ENCODE measurements at places on chromosomes 5 and 9.

GRCh38 chr5:161030229-161030628, 178.2 kb upstream of the ATP10B start:
- DNase-seq: no peak

DNA sequence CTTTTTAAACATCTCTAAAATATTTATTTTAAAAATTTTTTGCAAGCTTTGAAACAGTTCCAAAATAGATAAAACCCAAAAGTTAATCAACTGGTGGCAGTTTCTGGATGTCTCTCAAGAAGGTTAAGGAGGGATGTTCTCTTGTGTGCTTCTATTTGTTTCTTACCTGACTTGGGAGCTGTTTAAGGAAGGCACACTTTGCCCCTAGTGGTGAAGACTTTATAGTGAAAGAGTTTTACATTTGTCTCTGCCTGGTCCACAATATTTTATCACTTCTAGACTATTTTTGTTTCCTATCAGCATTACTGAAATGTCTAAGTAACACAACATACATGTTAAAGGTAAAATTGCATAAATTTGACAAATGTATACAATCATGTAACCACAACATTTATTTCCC, 552.8 kb downstream of the SEMA5A start:
- DNase-seq: no peak

DNA sequence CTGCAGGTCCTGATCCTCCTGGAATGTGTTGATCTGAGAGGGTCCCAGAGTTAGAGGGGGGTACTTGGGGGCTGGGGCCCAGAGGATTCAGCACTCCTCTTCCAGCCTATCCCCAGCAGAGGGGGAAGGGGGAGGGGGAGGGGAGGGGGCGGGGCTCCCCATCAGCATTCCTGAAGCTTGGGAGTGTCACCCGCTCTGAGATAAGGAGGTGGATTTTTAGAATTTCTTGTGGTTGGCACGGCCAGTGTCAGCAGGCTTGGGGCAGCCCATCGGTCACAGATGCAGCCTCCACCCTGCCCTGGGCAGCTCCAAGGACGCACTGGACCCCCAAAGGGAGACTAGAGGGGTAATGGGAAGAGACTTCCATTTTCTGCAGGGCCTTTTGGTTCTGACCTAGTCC, 5.3 kb downstream of the FGF18 start:
- no peak for DNase-seq

DNA sequence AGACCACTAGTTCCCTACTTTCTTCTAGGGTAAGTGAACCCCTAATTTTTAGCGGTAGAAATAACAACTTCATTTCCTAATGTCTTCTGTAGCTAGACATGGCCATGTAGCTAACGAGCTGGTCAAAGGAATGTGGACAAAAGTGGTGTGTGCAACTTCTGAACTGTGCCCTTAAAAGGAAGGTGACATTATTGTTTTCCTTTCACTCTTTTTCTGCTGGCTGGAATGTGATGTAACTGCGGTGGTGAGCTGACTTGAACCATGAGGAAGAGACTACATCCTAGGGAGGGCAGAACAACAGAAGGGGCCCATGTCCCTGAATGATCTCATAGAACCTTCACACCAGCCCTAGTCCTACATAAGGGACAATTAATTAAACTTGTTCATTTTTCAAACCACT, 1.3 kb upstream of the SNX2 start:
- DNase-seq: no peak

GRCh38 chr5:142197781-142198180, 89.2 kb downstream of the NDFIP1 start:
- DNase-seq: no peak

- DNase-seq: no peak
Measured at GRCh38 chr5:54670281-54670680, 152.7 kb downstream of the SNX18 start.

GRCh38 chr5:177959315-177959714, 36.7 kb downstream of the PROP1 start:
- DNase-seq: no peak

- DNase-seq: no peak
Measured at GRCh38 chr9:98375138-98375726, 119.8 kb upstream of the TBC1D2 start.

DNA sequence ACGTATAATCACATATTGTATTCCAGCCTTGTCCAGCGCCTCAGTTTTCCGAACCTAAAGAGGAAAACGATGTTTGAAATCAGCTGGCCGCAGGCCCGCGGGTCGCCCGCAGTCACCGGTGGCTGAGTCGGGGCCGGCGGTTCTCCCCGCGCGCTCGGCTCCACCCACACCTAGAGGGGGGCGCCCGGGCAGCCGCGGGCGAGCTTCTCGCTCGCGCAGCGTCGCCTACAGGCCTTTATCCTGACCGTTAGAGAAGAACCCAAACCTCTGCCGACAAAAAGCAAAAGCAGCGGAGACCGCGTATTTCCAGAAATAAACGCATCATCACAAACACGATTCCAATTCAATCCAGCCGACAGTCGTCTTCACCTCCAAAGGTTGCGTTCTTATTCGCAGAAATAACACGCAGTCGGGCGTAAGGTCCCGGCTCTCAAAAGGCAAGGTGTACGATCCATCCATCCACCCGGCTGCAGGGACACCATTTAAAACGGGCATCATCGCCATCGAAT, 725 bp upstream of the NIPBL start:
- peak; percentile 82 for DNase-seq

- peak; percentile 41 for DNase-seq
Measured at GRCh38 chr9:20619487-20620200, 2.7 kb downstream of the MLLT3 start.

- no peak for DNase-seq
Measured at GRCh38 chr9:89807682-89808075, 202.9 kb downstream of the GADD45G start.

DNA sequence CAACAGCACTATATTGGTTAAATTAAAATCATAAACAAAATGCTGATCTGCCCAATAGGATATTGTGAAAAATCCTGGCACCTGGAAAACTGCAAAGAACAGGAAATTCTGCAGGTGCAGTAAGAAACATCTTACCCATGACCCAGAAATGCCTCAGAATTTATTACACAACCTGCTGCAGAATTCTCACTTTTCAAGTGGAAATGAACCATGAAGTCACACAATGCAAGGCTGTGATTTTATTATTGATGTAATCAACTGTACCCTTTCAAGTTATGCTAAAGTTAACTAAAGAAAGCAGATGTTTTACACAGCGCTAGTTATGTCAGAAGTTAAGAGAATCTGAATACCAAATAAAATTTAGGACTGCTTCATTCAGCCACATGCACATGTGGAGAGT, 6.0 kb downstream of the STRBP start:
- no peak for DNase-seq

DNA sequence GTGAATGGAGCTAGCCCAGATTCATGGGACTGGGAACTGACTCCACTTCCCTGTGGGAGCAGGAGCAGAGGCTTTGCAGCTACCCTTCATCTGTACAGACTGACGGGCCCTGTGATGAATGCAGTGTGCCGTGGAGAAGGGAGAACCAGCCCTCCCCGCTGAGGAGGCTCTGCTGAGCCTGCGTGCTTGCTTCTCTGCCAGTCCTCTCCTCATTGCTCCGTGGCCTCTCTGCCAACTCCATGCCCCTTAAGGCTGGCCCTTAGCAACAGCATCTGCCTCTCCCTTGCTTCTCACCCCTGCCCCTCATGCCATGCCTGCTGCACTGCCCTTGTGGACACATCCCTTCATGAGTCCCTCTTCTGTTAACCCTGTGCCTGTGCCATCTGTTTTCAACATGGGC, 53.6 kb downstream of the GADD45G start:
- DNase-seq: no peak

GRCh38 chr5:127411381-127411780, 106.1 kb upstream of the PRRC1 start:
- DNase-seq: no peak

GRCh38 chr9:113580041-113580953, 116.8 kb downstream of the RGS3 start:
- DNase-seq: peak; percentile 81
